ENCODE measurements at places on chromosomes 13 and 19. TPM values are rescaled to one million over a fixed set of nuclear protein-coding genes. Genes with fewer than 3 reads are reported as not detected.

- DNase-seq, result no peak
Measured at GRCh38 chr13:20006206-20006605, 47.7 kb downstream of the ZMYM2 start.

DNA sequence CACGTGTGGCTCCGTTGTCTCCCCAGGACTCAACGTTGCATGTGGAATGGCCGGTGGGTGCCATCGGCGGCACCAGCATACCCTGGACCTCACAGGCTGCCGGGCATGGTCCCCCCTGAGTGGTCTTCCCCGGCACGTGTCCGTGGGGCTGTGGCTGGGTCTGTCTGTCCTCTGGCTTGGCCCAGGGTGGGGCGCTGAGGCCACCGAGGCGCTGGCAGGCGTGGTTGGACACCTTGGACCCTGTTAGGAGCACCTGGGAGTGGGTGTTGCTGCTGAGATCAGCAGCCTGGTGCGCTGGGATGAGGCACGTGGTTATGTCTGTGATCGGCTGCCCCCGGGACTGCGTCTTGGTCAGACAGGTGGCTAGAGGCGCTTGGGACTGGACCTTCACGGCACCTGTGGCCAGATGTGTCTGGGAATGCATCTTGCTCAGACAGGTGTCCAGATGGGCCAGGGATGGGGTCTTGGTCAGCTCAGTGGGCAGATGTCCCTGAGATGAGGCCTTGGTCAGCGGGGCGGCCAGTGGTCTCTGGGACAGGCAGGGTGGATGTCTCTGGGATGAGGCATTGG, 9.2 kb downstream of the IQCN start:
- peak; percentile 33 for DNase-seq

DNA sequence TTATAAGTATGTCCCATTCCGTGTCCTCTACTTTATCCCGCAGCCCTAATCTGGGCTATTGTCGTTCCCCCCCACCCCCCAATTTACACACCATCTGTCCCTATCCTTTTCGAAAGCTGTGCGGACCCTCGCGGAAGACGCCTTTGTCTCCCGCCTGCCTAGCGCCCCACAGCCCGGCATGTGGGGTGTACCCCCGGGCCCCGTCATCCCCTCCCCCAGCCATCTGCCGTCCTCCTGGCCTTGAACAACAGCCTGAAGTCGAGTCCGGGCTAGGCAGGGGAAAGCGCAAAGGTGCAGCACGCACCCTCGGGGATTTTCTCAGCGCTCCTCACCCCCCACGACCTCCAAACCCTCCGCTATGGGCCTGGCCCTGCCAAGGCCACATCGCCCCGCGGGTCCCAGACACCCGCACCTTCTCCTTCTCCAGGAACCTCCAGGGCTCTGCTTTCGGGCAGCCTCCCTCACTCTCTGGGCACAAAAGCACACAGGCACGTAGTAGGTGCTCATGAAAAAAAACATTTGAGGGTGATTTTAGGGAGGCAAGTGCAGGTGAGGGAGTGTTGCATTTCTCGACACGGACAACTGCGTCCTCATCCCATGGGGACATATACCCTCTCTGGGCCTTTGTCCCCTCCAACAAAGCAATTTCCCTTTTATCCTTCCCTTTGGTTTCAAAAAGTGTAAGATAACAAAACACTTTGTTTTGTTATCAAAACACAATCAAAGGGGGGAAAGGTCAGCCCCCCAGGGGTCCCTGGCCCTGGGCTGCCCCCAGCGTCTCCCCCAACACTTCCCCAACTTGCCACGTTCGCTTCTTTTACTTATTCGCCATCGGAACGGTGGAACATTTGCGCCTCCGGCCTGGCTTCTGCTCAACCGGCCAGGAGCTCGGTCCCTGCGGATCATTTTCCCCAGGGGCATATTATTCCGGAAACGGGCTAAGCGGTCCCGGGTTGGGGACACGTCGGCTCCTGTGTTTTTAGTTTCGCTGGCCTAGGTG, 16.4 kb downstream of the CCDC124 start:
- no peak for DNase-seq

HSPB6 gene
- total RNA-seq, result 44.9 TPM

CA11 gene
- total RNA-seq, result 47.2 TPM
